ENCODE measurements at places on chromosomes 5 and 9. TPM values are rescaled to one million over a fixed set of nuclear protein-coding genes. Genes with fewer than 3 reads are reported as not detected.

The CCL27 gene
- total RNA-seq: not detected

The HK3 gene
- not detected for total RNA-seq

The ADCY2 gene
- not detected for total RNA-seq

The YTHDC2 gene
- total RNA-seq: 12.1 TPM

The PCDHGB4 gene
- 1.5 TPM for total RNA-seq

The FBP1 gene
- total RNA-seq: not detected

The ZFP2 gene
- not detected for total RNA-seq

The CDC20B gene
- not detected for total RNA-seq

The PHF24 gene
- total RNA-seq: 0.27 TPM

The F2R gene
- 26.5 TPM for total RNA-seq

The AK8 gene
- total RNA-seq: 0.46 TPM

All from hair follicular keratinocyte (primary cell).